ENCODE measurements at places on chromosomes 6 and 20.

GRCh38 chr20:34305333-34306230 lies 2.4 kb upstream of the AHCY start:
- DNase-seq = no peak

GRCh38 chr6:64146094-64146493 lies 510.5 kb downstream of the PHF3 start:
- DNase-seq = no peak

- no peak for DNase-seq
These were observed 20.3 kb upstream of the TAGAP start for GRCh38 chr6:159065091-159065490.

- DNase-seq = no peak
These were observed 1.7 kb downstream of the SHLD1 start for GRCh38 chr20:5751856-5752255.

GRCh38 chr20:38728191-38728781 lies 4.0 kb downstream of the SLC32A1 start:
- DNase-seq = no peak

GRCh38 chr6:30264743-30265142 lies 51.5 kb upstream of the TRIM26 start:
- no peak for DNase-seq

GRCh38 chr20:31573555-31574321 lies 31.4 kb upstream of the ID1 start:
- DNase-seq = peak; percentile 82

GRCh38 chr20:16801919-16802651 lies 53.9 kb downstream of the OTOR start:
- DNase-seq = peak; percentile 69

DNA sequence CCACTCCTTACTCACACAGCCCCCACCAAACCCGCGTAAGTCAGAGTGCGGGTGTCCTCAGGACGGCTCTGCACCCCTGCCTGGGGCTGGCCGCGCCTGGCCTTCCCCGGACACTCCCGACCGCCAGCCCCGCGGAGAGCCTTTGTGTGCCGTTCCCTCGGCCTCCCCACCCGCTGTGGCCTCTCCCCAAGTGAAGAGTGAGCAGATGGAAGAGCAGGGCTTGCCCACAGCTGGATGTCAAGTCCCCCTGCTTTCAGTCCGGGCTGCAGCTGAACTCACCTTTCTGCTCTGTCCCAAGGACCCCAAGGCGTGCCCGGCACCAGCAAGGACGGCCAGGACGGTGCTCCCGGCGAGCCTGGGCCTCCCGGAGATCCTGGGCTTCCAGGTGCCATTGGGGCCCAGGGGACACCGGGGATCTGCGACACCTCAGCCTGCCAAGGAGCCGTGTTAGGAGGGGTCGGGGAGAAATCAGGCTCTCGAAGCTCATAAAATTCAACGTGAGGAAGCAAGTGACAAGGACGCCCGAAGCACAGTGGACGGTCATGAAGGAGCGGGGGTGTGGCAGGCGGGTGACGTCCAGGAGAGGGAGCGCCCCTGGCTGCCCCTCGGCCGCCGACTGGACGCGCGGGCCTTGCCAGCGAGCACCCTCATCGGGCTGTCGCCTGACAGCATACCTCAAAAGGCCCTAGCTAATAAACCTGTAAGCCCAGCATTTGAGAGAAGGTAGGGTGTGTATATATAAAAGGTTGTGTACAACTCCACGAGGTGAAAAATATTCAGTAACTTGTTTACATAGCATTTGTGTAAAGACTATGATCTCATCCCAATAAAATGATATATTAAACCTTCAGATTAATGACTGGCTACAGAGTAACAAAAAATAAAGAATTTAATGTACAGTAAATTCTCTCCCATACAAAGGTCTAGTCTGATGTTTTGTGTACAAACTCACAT lies 21.1 kb downstream of the TCFL5 start:
- no peak for DNase-seq

DNA sequence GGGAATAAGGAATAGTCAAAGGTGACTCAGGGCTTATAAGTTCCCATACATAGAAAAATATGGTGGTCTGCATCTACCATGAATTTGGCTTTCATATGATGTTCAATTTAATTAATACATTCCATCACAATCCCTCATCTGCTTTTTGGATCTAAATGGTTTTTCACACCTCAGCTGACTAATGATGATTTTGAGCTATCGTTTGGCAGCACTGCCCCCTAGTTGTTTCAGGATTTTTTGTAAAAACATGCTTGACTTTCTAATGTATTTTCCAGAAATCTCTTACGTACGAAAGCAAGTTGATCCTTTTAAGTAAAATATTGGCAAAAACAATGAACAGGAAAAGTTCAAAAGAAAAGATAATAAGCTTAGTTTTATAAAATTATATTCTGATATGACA lies 408.6 kb upstream of the ADGRB3 start:
- DNase-seq = no peak

DNA sequence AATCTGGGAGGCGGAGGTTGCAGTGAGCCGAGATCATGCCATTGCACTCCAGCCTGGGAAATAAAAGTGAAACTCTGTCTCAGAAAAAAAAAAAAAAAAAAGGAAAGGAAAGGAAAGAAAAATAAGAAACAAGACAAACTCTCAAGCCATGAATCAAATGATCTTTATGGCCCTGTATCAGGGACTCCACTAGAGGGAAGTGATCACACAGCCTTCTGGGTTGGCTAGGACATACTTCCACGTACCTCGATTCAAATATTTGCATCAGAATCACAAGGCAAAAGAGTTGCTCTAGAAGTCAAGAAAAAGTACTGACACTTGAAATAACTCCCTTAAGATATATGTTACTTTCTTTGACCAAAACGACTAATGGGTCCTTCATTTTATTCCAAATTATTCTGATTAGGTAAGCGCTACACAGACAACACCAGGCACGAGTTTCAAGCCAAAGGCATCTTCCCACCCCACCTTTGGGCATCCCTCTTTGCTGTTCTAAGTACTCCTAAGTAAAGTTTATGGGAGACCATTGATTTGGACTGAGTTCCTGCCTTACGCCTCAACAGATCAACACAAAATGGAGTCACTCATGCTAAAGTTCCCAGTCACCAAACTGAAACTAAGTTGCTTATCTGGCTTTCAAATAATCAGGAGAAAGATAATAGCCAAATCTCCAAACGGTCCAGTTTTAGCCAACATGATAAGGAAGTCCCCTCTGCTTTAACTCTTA lies 77.5 kb upstream of the NT5E start:
- no peak for DNase-seq

DNA sequence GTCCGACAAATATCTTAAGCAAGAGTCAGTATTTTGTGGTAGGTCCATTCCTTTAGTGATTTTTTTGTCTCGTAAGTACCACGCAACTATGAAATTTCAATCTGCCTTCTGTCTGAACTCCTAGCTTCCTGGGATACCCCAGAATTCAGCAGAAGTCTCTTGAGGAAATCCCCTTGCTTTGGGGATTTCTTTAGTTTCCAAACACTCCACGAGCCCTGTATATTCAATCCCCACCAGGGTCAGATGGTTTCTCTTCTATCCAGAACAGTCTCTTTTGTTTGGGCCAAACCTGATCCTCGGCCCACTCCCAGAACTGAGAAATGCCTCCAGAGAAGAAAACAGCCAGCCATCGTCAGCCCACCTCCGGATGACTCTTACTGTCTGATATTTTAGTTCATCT lies 113.0 kb downstream of the CHD6 start:
- no peak for DNase-seq

DNA sequence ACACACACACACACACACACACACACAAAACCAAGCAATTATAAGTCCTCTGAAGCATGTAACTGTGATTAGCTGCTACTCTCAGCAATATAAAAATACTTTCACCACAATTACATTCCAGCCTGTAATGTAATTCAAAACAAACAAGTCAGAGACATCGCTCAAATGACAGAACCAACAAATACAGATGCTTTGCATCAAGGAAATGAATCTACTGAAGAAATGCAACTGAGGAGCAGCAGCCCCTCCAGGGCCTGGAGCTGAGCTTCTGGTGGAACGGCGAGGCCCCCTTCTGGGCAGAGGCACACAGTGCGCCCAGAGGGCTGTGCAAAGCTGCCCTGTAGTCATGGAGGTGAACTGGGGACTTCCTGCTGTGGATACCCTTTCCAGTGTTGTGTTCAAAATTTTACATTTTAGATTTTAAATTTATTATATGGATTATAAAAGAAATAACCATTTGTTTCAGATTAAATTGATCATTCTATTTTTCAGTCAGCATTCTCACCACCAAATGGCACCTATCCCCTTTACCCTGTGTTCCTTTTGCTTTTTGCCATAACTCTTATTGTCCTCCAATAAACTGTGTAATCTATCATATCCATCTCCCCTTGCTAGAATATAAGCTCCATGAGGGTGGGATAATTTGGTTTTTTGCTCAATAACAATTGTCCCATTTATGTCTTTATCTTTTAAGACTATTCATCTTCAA lies 23.2 kb downstream of the ADAT2 start:
- peak; percentile 54 for DNase-seq

DNA sequence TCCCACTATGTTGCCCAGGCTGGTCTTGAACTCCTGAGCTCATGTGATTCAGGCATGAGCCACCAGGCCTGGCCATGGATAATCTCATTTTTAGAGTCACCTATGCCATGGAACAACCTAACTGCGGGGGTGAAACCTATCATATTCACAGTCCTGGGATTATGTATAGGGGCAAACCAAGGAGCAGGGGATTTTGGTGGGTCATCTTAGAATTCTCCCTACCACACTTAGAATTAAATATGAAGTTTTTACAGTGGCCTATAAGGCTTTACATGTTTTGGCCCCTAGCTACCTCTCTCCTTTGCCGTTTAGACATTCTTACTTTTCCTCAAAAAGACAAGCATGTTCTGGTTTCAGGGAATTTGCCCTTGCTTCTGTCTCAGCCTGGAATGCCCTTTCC lies 20.6 kb upstream of the VEGFA start:
- no peak for DNase-seq

DNA sequence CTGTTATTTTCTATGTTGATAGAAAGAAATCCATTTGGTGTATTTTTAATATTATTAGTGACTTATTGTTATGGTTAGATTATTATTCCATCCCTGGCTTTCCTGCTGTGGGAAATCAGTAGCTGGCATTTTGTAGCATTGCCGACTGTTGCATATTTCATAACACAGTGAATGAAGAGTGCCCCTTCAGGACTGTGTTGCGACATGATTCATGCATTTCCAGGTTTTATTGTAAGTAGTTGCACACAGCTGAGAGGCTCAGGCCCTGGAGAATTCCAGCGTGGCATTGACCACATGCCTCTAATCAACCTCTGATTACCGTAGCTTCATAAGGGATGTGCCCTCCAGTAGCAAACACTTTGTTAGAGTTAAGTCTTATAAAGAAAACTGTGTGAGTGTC lies 263.9 kb downstream of the FARS2 start:
- no peak for DNase-seq

DNA sequence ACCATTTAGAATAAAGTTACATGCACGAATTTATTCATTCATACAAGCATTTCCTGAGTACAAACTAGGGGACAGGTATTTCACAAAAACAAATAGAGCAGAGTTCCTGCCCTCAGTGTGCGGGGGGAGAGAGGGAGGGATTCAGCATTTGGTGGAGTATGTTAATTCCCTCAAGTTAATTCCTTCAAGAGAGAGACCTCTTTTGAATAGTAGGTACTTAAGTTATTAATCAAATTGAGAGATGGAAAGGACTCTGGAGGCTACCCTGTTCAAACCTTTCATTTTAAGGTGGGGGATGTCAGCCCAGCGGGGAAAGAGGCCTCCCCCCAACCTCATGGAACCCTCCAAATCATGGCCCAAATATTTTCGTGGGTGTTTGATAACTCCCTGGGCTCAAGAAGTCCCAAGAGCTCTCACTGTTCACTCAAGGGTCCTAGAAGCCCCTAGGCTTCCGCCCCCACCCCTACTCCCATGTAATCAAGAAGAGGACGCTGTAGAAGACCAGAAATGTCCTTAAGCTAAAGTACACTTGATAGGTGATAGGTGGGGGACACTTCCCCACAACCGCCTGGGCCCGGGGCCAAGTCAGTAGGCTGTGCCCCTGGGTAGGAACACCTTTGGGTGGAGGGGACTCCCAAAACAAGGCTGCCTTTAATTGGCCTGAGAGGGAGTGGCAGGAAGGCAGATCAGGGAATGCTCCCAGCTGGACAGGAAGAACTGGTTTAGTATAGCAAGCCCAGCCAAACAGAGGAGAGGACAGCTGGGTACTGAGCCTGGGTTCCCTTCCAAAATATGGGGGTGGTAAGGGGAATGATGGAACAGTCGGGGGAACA lies 2.9 kb downstream of the SDC4 start:
- DNase-seq = no peak

DNA sequence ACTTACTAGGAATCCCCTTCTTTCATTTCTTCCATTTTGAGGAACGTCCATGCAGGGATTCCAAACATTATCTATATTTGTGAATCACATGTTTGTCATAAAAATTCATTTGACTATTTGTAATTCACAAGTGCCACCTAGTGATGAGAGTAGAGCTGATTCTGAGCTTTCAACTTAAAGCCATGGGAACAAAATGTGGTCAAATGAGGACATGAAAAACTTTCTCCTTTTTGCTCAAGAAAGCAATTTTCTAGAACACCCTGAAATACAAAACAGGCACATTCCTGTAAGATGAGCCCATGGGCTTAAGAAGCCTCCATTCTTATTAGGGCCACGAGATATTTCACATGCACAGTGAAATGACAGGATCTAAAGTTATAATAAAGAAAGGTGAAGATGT lies 12.3 kb downstream of the MAP3K7 start:
- no peak for DNase-seq

GRCh38 chr6:132495604-132496079 lies 17.3 kb downstream of the STX7 start:
- no peak for DNase-seq

DNA sequence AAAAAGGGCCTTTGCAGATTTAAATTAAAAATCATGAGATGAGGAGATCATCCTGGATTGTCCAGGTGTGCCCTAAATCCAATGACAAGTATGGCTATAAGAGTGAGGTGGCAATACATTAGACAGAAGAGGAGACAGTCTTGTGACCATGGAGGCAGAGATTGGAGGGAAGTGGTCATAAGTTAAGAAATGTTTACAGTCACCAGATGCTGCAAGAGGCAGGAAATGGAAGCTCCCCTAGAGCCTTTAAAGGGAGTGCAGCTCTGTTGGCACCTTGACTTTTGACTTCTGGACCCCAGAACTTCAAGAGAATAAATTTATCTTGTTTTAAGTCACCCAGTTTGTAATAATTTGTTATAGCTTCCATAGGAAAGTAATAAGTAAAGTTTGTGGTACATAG lies 61.1 kb downstream of the HMGN3 start:
- DNase-seq = no peak

GRCh38 chr20:45337367-45338120 lies 10.7 kb downstream of the SDC4 start:
- no peak for DNase-seq

- no peak for DNase-seq
These were observed 19.4 kb downstream of the ALDH8A1 start for GRCh38 chr6:134930463-134930862.

Measured in NCI-H1105 (cell line).